Spinal cord (tissue), 10 donors: ENCODE measurements at places on chromosomes 2 and 18.

DNA sequence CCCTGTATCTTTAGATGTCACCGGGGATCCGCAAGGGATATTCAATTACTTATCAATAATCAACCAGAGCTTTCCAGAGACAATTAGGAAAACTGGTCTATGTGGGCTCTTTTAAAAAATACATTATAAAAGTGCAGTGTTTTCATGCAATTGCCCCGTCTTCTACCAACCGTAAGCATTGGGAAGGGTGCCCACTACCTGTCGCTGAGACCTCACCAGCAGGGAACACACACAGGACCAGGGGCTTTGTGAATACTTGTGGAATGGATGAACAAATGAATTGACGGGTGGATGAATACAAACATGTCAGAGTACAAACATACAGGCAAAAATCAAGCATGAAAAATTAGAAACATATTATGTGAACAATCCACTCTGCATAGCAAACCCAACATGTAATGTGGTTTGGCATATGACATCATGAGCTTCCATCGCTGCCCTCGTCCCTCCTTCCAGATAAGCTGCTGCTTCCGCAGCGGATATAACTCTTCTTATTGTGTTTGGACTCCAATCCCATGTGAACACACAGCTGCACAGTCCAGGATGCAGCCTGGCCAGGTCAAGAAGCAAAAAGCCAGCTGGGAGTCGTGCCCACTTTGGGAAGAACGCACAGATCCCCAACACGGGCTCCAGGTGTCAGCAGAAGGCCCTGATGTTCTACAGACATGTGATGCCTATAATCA lies 5.3 kb downstream of the FHL2 start:
- no peak for DNase-seq

- no peak for DNase-seq
Measured at GRCh38 chr2:111133603-111134002, 12.9 kb downstream of the BCL2L11 start.

DNA sequence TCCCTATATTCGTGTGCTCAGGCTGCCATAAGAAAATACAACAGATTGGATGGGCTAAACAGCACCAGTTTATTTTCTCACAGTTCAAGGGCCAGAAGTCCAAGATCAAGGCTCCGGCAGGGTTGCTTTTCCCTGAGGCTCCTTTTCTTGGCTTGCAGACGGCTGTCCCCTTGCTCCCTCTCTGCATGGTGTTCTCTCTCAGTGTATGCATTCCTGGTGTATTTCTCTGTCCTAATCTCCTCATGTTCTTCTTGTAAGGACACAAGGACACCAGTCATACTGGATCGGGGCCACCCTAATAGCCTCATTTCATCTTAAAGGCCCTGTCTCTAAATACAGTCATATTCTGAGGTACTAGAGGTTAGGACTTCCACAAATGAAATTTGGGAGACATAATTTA lies 62.6 kb upstream of the SLC16A14 start:
- no peak for DNase-seq

GRCh38 chr18:9216459-9216858 lies 79.9 kb downstream of the ANKRD12 start:
- DNase-seq: no peak

GRCh38 chr18:76188097-76188496 lies 306.9 kb downstream of the ZNF516 start:
- DNase-seq: no peak
